ENCODE measurements at places on chromosomes 2 and 18.
A peak's percentile ranks its signal among the peaks of the same experiment; 100 is the strongest.

- DNase-seq = no peak
Observed at GRCh38 chr2:229927817-229928321, 5.6 kb downstream of the FBXO36 start.

DNA sequence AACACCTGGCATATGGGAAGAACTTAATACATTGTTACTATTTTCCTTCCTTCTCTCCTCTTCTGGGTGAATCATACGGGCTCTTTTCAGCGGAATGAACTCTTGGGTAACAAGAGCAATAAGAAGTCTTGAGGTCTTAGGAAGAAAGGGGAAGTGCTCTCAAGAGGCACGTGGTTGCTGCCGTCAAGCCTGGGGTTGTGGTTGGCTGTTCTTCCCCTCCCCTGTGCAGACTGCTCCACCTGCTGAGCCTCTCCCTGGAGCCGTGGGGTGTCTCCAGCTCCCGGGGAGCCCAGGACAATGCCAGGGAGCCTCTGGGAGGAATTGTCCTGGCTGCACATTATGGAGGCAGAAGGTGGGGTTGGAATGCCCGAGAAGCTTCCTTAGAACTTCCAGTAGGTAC is 19.4 kb downstream of the TOGARAM2 start:
- peak; percentile 39 for DNase-seq

- DNase-seq = no peak
Observed at GRCh38 chr2:197137231-197137630, 173.3 kb downstream of the ANKRD44 start.

- no peak for DNase-seq
Observed at GRCh38 chr18:79485788-79486355, 90.1 kb downstream of the NFATC1 start.

GRCh38 chr2:153308466-153308865 is 170.1 kb downstream of the RPRM start:
- DNase-seq = no peak

- DNase-seq = no peak
Observed at GRCh38 chr2:217222309-217222910, 362.5 kb upstream of the TNP1 start.

GRCh38 chr2:84946204-84947009 is 24.6 kb upstream of the KCMF1 start:
- peak; percentile 32 for DNase-seq

GRCh38 chr2:182166406-182166805 is 180.8 kb downstream of the PPP1R1C start:
- DNase-seq = no peak

DNA sequence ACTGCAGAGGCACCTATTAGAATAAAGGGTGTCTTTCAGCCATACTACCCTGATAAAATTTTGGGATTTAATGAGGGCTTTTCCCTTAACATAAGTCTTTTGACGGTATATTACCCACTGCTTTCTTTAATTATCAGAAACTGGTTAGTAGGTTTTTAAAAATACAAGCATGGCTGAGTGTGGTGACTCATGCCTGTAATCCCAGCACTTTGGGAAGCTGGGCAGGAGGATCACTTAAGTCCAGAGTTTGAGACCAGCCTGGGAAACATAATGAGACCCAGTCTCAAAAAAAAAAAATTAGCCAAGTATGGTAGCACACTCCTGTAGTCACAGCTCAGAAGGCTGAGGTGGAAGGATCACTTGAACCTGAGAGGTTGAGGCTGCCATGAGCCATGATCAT is 16.1 kb downstream of the CPSF3 start:
- DNase-seq = no peak

GRCh38 chr18:56495884-56496283 is 142.5 kb downstream of the TXNL1 start:
- DNase-seq = no peak

GRCh38 chr2:143083636-143084035 is 45.6 kb upstream of the ARHGAP15 start:
- no peak for DNase-seq

- DNase-seq = no peak
Observed at GRCh38 chr2:170996316-170996715, 67.3 kb downstream of the GORASP2 start.

- no peak for DNase-seq
Observed at GRCh38 chr2:24337890-24338289, 22.4 kb downstream of the ITSN2 start.

GRCh38 chr2:31078579-31079105 is 59.6 kb downstream of the GALNT14 start:
- DNase-seq = no peak

DNA sequence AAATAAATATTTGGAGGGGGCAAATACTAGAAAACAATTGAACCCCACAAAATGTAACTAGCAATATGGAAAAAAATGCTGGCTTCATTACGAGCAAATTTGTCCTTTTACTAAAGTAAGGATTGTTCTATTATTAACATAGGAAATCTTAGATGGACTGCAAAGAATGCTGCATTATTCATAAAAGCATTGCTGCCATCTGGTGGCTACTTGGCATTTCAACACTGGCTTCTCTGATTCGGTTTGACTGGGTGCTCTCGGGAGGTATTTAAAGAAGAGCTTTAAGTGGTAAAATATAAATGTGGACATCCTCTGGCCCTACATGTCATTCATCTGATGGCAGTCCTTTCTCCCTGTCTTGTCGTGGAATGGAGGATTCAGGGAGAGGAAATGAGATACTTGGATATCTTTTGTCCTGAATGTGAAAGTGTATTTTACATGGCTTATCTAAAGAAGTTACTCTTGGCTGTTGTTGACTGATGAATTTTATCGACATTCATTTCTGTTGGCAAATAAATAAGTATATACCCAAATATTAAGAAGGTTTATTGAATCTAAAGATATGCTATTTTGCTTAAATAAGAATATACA is 130.2 kb downstream of the ARHGAP15 start:
- peak; percentile 71 for DNase-seq

DNA sequence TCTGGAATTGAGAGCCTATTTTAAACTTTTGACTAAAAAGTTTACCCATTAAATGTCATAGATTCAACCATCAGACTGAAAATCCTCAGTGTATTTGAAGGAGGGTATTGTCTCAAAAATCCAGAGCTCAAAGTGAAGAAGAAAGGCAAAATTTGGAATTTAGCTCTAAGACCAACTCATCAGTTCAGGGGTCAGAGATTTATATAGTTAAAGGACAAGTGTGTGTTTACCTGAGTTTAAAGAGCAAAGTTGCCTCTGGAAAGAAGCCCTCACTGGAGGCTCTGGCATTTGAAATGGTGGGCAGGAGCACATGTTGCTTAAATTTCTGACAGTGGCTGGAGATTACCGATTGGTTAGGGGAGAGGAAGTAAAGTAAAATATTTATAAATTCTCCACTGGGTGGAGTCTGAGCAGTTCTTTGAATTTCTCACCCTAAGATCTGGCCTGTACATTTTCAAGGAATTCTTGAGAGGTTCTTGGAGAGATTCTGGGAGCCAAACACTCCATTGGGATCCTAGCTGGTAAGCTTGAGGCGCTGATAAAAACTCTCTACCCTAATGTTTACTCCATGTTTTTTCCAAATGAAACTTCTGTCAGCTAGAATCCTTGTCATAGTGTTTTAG is at the start of gene KYNU:
TSS of gene KYNU (plus strand) at position 449 of the 623 bp plus-strand sequence. CDS start 7,704 bp downstream, outside the sequence.
- no peak for DNase-seq

DNA sequence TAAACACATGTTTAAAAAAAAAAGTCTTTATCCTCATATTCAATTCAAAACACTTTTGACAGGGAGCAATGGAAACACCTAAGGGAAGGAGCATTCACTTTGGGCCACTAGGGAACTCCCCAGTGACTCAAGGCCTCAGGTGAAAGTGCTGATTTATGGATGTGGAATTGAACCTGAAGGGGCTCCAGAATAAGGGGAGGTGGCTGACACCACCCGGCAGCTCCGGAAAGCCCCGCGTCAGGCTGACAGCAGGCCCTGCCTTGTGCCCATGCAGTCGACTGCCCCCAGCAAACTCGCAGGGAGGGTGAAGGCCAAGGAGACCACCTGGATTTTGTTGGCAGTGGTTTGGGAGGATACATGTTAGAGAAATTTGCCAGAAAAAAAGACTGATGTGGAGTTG is 275.3 kb upstream of the NCKAP5 start:
- no peak for DNase-seq

GRCh38 chr2:237020090-237020489 is 65.6 kb upstream of the COPS8 start:
- DNase-seq = no peak

GRCh38 chr18:21040466-21040865 is 71.1 kb downstream of the ROCK1 start:
- no peak for DNase-seq

DNA sequence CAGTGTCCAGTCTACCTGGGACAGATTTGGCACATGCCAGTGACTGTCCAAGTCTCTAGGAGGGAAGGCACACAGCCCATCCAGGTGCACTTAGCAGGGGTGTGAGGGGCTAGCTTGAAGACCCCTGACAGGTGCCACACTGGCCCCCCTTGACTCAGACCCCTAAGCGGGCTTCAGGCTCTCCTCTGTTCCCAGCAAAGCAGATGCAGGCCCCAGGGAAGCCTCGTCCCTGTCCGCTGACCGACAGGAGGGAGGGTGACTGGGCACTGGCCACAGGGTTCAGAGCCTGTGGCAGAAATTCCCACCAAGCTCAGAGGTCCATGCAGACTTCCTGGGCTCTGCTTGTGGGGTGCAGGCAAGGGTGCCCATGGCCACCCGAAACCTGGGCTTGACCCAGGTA is 239.8 kb upstream of the MYT1L start:
- DNase-seq = no peak

DNA sequence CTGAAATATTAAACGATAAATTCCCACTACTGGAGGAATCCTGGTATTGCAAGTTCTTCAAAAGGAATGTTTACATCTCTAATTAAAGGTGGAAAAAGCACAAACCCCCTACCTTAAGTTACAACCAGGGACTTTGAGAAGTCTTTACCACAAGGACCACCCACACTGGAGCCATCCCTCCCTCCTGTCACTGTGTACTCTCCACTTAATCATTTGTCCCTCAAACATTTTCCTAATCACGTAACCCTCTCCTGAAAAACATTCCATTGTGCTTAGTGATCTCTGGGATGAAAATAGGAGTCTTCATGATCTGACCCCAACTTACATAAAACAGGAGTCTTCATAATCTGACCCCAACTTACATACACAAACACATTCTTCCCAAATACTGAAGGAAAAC is 85.7 kb downstream of the SUCLG1 start:
- DNase-seq = no peak

GRCh38 chr2:33209976-33210375 is 263.2 kb downstream of the LTBP1 start:
- no peak for DNase-seq

DNA sequence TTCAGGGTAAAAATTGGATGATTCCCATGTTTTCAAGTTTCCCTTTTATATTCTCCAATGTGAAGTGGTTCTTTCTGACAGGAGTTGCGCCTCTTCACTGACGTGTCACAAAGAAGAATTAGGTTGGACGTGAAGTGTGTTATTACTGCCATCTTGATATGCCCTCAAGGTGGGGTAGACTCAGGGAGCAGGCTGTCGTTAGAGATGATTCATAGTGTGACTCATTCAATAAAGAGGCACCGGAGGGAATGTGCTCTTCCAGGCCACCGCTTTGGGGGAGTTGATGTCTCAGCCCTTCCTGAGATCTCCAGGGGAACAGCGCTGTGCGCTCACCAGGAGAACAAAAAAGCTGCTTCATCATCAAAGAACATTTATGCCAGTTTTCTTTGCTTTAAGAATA is 3.6 kb upstream of the DGKD start:
- peak; percentile 13 for DNase-seq

- peak; percentile 6 for DNase-seq
Observed at GRCh38 chr2:203673933-203674332, 32.5 kb upstream of the CD28 start.

DNA sequence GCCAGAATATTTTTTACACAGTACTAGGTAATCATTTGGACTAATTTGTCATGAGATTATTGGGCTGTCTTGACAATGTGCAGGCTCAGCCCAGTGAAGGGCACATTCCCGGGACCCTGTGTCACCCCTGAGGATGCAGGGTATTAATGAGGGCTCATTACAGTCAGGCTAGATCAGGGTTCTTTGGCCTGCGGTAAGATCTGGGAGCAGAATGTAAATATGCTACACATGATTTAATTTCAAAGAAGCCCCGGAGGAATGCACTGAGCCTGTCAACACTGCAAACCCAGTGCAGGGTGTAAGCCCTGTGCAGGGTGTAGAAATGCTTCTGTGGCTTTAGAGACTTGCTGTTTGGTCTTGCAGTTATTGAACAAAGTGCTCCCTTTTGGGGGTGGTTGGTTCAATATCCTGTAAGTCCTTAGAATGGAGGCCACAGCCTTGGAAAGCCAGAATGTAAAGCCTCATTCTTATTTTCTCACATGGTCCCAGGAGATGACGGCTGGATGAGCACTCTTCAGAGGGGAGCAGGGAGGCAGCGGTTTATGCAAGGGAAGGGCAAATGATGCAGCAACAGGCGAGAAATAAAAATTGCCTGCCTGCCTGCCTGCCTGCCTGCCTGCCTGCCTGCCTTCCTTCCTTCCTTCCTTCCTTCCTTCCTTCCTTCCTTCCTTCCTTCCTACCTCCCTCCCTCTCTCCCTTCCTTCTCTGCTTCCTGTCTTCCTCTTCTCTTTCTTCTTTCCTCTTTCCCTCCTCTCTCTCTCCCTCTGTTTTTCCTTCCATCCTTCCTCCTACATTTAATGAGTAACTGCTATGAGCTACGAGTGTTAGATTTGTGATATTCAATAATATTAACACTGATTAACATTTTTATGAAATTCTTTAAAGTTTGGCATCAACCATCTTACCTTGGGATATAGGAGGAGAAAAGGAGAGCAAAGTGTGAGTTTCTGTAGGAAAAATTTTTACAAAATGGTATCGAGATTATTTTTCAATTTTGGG is 148.8 kb downstream of the VAPA start:
- DNase-seq = no peak

GRCh38 chr18:3447068-3447894 is 2.7 kb upstream of the TGIF1 start:
- DNase-seq = no peak

GRCh38 chr18:668260-668659 is 10.8 kb downstream of the TYMS start:
- DNase-seq = no peak

- DNase-seq = no peak
Observed at GRCh38 chr2:159946326-159946999, 116.0 kb downstream of the PLA2R1 start.

DNA sequence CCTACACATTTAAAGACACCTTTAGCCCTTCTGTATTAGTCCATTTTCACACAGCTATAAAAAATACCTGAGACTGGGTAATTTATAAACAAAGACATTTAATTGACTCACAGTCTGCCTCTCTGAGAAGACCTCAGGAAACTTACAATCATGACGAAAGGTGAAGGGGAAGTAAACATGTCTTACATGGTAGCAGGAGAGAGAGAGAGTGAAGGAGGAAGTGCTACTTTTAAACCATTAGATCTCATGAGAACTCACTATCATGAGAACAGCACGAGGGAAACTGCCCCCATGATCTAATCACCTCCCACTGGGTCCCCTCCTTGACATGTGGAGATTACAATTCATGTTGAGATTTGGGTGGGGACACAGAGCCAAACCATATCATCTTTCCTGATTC is 946.6 kb downstream of the SLC4A3 start:
- DNase-seq = no peak

GRCh38 chr2:51243892-51244535 is 212.1 kb upstream of the NRXN1 start:
- DNase-seq = no peak

- DNase-seq = no peak
Observed at GRCh38 chr2:162300266-162300665, 18.2 kb downstream of the IFIH1 start.

Data from activated gamma-delta T cell treated with Interleukin-2 at 50 U/mL for 16 hours (primary cell).